ENCODE measurements at places on chromosomes 7 and 10.

DNA sequence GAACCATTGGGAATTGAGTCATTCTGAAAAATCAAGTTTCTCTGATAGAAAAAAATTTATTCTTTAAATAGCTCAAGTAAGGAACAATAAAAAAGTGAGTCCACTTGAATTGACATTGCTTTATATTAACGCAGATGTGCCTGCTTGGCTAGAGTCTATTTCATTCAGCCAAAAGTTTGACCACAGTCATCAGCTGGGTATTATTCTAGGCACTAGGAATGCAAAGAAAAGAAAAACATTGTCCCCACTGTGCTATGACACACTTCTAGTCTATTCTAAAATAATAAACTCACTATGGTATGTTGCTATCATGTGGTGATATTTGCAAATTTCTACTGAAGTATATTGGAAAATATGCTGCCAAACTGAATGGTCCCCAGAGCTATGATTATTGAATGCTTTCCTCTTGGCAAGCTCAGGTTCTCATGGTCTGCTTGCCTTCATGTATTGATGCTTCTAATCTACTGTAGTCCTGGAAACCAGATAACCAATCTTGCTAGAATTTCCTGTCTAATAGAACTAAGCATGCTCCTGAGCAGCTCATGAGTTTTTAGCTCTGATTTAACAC, 8.3 kb downstream of the SFRP4 start:
- no peak for DNase-seq

- DNase-seq: no peak
Observed at GRCh38 chr10:74823791-74824183, 2.6 kb upstream of the KAT6B start.

DNA sequence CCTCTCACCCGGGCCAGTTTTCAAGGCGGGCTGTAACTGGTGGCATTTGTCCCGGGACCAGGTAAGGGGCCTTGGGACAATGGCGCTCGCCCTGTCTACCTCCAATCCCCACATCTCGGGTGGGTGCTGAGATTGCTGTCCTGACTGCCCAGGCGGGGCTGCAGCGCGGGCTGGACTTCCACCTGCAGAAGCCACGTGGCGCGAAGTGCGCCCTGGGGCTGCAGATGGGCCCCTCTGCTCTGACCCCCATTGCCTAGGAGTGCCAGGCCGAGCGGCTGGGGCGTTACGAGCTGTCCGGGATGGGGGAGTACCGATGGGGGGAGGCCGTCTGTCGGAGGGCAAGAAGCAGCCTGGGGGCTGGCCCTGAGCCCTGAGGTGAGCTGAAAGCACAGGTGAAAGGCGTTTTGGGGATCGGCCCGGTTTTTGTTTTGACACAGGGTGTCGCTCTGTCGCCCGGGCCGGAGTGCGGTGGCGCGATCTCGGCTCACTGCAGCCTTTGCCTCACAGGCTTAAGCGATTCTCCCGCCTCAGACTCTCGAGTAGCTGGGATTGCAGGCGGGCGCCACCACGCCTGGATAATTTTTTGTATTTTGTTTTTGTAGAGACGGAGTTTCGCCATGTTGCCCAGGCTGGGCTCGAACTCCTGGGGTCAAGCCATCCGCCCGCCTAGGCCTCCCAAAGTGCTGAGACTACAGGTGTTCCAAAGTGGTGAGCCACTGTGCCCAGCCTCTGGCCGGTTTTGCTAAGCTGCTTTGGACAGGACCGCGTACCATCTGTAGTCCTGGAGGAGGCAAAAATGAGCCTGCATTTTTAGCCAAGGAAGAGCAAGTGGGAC, at the start of gene SFXN2:
TSS of gene SFXN2 (plus strand) at position 16 of the 835 bp plus-strand sequence. CDS start 12,001 bp downstream, outside the sequence.
- DNase-seq: no peak

DNA sequence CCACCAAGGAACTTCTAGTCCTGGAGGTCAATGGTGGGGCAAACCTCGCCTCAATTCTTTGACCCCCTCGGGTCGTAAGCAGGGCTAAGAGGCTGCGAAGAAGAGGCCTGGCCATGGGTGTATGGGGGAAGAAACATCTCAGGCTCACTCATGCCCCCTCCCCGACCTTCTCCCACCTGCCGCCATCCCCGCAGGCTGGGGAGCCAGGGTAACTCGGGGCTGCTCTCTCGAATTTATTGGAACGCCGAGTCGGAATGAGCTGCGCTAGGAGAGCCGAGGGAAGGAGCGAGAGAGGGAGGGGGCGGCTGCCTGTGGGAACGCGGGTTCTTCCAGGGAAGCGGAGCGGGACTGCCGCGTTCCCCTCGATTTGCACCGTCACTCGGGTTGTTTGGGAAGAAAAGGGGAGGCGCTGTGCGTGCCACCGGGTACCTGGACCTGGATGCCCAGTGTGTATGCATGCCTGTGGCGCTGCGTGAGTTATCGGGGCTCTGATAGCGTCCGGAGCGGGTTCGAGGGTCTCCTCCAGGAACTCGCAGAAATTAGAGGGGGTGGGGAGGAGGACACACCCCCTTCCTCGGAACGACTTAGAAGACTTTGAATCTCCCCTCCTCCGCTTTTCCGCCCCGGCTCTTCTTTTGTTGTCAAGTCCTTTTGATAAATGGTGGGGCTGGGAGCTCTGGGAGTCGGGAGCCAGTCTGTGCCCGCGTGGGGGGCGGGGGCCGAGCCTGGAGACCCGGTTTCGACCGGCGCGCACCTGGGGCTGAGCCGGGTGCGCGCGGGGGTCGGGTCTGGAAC, 1.8 kb upstream of the ZNF503 start:
- DNase-seq: no peak

- no peak for DNase-seq
Observed at GRCh38 chr7:112581529-112581928, 100.7 kb downstream of the LSMEM1 start.

DNA sequence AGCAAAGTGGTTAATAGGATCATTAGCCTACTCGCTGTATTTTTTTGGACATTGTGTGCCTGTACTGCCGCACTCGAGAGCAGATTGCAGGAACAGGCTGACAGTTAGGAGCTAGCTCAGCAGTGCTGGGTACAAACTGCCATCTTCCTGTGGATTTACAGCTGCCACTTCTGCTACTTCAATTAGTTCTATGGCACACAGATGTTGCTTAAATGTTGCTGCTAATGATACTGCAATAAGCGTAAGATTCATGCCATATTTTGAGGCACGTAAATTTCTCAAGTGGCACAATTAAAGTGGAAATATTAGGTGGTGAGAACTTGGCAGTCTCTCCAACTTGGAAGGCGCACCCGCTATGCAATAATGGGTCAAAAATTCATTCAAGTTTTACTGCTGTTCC, 171.9 kb downstream of the EBF3 start:
- no peak for DNase-seq

DNA sequence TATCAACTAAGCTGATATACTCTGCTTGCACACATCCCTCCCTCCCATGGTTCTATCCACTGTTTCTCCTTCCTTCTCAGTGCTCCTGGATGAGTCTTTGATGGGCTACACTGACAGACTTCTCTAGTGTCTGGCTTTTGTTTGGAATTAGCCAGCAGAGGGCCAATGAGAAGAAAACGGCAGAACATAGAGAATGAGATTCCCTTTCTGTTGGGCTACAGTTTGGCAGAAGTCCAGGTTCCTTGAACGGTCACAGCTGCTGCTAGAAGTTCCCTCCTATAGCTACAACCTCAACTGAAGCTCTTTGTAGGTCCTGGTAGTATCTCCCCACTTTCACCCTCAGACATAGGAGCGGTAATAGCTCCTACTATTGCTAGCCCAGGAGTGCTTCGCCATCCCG, 251.1 kb upstream of the LRRN3 start:
- no peak for DNase-seq

DNA sequence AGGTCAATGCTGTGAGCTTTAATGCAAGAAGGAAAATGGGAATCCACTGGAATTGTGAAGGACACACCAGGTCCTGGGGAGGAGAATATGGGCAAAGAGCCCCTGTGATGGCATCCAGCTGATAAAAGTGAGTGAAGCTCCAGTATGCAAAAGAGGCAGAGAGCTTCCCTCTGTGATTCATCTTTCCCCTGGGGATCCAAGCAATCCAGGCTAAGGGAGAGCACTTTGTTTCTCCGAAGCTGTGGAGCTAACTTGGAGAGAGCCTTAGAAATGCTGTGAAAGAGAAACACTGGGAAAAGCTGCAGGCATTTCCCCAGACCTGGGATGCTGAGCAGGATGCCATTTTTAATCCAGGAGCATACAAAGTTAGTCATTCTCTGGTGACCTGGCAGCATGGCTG, 489.5 kb downstream of the SH2D4B start:
- no peak for DNase-seq

- no peak for DNase-seq
Observed at GRCh38 chr10:113442336-113442735, 110.5 kb upstream of the HABP2 start.

GRCh38 chr10:24575481-24576002, 148.1 kb downstream of the ARHGAP21 start:
- DNase-seq: no peak

DNA sequence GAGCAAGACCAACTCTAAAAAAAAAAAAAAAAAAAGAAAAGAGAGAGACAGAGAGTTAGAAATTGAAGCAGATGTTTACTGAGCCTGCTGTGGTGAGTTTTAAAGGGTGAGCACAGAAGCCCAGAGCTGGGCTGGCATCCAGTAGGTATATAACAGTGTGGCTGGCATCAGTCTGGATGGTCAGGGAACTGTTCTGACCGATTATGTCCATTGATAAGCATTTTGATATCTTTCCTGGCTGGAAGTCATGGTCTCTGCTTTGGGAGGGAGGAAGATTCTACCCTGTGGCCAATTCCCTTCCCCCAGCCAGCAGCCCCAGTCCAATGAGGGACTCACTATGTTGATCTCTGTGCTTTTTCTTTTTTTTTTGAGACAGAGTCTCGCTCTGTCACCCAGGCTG, 65.2 kb upstream of the PODXL start:
- DNase-seq: no peak

DNA sequence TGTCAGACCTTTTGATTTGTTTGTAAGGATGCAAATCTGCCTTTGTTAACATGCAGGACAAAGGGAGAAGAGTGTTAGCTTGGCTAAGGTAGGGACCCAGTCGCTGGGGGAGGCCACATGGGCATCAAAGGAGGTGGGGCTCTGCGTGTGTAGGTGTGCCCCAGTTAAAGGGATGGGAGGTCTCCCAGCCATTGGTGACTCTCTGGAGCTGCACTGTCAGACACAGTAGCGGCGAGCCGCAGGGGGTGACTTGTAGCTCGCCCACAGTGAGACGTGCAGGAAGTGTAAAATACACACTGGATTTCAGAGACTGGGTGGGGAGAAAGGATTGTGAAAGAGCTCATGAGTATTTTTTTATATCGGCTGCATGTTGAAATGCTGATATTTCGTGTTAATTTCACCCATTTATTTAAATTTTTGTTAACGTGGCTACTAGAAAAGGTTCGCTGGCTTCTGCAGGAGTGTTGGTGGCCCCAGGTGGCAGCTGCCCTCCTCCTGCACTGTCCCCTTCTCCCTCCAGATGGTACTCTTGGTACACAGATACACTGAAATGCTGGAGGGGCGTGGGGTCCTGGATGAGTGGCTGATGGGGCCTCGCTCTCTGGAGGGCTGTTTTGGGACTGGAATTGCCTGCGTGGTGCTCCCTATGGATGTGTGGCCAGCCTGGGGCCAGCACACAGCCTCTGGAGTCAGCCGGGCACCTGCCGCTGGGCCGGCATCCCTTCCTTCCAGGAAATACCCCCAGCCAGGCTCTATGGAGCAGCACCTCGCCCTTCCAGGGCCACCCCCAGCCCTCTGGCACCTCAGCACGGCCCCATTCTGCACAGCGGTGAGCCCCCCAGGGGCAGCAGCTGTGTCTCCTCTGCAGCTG, 59.2 kb downstream of the LHPP start:
- no peak for DNase-seq

GRCh38 chr10:51524041-51524440, 175.4 kb downstream of the CSTF2T start:
- DNase-seq: no peak

- no peak for DNase-seq
Observed at GRCh38 chr7:87369216-87369615, 23.8 kb downstream of the CROT start.

DNA sequence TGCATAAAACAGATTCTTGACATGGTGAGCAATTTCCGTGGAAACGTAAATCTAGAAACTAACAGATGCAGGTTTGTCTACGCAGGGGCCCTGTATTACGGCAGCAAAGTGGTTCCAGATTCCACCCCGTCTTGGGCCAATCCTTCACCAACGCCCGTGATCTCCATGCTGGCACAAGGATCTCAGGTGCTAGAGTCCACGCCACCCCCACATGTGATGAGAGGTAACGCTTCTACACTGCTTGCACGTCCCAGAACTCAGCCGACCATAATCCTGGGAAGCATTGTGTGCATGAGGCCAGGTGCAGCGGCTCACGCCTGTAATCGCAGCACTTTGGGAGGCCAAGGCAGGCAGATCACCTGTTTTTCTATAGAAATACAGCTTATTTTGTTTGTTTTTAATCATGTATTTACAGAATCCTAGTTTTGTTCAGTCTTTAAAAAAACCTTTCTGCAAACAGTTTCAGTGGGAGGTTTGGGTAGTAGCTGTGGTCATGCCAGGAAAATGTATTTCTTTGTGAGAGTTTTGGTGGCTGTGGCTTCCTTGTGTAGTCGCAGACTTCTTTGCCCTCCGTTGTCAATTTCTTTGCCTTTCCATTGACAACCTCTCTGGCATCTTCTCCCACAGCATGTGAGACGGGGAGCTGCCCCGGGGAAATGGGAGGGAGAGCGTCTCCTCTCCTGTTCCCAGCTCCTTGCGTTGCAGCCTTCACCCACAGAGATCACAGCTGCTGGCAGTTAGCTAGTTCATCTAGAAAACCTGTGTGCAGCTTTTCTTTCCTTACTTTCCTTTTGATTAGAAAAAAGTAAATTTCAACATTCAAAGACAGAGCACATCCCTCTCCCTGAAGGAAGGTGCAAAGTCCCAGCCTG, 35.7 kb downstream of the ITIH2 start:
- DNase-seq: no peak

DNA sequence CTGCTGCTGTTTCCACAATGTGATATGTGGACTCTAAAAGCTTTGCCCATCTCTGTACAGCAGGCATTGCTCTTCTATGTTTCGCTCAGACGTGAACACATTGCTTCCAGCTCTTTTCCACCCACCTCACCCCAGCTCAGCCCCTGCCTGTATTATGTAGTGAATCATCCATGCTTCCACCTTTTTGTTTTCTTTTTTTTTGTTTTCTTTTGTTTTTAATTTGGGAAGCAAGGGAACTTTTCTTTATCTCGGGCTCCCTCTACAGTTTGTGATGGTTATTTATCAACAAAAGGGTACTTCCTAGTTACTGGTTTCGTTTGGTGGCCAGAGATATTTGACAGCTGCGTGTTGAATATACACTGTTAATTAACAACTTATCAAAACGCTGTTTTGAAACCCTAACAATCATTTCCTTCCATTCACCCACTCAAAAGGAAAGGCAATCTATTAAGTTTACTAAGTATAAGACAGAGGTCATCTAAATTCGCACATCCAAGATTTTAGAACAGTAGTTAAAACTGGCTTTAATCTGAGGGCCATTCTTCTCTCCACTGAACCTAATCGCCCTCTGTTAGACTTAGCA, 127.9 kb upstream of the STK17A start:
- no peak for DNase-seq

DNA sequence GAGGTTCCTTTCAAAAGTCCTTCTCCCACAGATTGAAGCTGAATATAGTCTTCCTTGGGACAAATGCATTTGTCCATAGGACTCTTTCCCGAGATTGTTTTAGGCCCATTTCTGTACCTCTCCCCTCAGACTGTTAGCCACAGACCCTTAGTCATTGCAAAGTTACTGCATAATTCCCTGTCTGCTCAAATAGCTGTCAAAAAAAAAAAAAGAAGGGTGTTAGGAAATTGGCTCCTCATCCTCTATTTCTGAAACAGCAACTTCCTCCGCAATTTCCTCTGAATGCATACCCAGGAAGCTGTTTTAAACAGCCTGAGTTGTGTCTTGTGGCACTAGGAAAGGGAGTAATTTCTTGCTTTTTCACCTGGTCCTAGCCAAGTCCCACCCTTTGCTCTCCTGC, 5.4 kb downstream of the LRRC4 start:
- no peak for DNase-seq

Measured in keratinocyte (primary cell).